T-helper 17 cell (primary cell): ENCODE measurements at places on chromosomes 13 and 19. TPM values are rescaled to one million over a fixed set of nuclear protein-coding genes. Genes with fewer than 3 reads are reported as not detected.

DNA sequence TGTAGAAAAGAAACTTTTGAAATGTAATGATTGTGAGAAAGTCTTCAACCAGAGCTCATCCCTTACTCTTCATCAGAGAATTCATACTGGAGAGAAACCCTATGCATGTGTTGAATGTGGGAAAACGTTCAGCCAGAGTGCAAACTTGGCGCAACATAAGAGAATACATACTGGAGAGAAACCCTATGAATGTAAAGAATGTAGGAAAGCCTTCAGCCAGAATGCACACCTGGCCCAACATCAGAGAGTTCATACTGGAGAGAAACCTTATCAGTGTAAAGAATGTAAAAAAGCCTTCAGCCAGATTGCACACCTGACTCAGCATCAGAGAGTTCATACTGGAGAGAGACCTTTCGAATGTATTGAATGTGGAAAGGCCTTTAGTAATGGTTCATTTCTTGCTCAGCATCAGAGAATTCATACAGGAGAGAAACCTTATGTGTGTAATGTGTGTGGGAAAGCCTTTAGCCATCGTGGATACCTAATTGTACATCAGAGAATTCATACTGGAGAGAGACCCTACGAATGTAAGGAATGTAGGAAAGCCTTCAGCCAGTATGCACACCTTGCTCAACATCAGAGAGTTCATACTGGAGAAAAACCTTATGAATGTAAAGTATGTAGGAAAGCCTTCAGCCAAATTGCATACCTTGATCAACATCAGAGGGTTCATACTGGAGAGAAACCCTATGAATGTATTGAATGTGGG, 19.3 kb downstream of the ZNF583 start:
- no peak for DNase-seq

ARHGEF18 gene
- 118 TPM for total RNA-seq

DNA sequence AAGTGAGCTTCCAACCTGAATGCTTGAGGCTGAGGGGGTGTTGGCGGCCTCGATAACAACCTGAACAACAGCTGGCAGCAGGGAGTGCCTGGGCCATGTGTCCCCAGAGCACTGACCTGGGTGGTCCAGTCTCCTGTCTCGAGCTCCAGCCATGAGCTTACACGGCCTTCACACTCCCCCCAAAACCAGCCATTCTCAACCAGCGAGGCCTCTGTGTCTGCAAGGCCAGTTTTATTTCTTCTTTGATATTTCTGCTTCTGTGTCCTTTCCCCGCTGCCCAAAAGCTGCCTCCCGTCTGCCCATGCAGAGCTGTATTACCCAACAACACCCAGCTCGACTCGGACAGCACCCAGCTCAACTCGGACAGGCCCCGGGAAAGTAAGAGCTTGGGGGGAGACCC, 32.5 kb upstream of the TFDP1 start:
- no peak for DNase-seq

IGFL2 gene
- total RNA-seq, result 0.72 TPM

DNA sequence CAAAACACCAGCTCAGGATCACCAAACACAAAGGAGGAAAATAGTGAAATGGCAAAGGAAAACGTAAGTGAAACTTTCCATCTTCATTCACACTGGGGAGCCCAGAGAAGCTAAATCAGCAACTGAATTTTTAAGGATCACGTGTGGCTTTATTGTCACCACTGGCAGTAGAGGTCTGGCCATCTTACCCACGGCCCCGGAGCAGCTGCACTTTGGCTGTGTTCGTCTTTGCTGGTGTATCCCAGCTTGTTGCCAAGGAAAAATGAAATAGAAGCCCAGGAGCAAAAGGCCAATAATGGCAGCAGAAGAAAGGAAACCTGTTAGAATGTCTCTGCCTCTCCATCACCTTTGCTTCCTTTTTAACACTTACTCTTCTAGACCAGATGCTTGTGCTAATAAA, 274.7 kb downstream of the FOXO1 start:
- no peak for DNase-seq

- DNase-seq, result peak; percentile 21
Observed at GRCh38 chr13:74136084-74136658, 2.0 kb upstream of the KLF12 start.

DNA sequence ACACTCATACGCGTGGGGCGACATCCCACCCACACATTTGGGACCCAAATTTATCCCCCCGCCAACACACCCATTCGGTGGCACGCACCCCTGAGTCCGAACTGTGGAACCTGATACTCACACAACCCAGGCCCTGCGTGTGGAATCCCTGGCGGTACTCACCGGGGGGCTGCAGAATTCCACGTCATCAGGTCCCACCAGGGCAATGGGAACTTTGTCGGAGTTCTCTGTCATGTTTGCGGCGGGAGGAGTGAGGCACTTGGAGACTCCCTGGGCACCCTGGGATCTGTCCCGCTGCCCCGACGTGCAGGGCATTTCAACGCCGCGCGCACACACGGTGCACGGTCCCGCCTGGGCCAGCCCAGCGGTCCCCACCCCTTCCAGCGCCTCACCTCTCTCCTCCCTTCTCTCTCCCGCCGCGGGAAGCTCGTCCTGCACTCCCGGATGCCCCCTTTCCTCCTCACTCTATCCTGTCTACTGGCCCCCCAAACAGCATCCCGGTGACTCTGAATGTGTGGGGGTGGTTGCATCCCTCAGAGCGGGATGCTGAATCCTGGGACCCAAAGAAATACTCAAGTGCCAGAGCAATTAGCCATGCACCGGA, at the start of gene CNMD:
CNMD (minus strand) TSS at position 353 of the 604 bp plus-strand sequence; CDS start at position 234, 119 bp downstream.
- DNase-seq, result no peak

- no peak for DNase-seq
Observed at GRCh38 chr13:26688286-26688685, 72.3 kb downstream of the GPR12 start.

GRCh38 chr13:99311748-99312492, 4.7 kb upstream of the GPR183 start:
- no peak for DNase-seq

LAIR1 gene
- total RNA-seq, result 22.2 TPM

- no peak for DNase-seq
Observed at GRCh38 chr13:30581582-30581981, 36.1 kb upstream of the USPL1 start.

GRCh38 chr19:51740356-51740755, 11.3 kb downstream of the FPR1 start:
- no peak for DNase-seq

C19orf73 gene
- total RNA-seq, result 3.9 TPM

DNA sequence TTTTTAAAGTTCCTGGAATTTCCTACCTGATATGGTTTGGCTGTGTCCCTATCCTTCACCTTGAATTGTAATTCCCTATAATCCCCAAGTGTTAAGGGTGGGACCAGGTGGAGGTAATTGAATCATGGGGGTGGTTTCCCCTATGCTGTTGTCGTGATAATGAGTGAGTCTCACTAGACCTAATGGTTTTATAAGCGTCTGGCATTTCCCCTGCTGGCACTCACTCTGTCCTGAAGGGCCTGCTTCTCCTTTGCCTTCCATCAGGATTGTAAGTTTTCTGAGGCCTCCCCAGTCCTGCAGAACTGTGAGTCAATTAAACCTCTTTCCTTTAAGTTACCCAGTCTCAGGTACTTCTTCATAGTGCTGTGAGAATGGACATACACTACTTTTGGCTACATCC, 298.7 kb downstream of the HS6ST3 start:
- DNase-seq, result no peak

IQCN gene
- 21.9 TPM for total RNA-seq

ATP12A gene
- not detected for total RNA-seq

GRCh38 chr13:65584126-65584525, 1646.0 kb downstream of the PCDH9 start:
- DNase-seq, result no peak

SIAH3 gene
- total RNA-seq, result 0.15 TPM

DNA sequence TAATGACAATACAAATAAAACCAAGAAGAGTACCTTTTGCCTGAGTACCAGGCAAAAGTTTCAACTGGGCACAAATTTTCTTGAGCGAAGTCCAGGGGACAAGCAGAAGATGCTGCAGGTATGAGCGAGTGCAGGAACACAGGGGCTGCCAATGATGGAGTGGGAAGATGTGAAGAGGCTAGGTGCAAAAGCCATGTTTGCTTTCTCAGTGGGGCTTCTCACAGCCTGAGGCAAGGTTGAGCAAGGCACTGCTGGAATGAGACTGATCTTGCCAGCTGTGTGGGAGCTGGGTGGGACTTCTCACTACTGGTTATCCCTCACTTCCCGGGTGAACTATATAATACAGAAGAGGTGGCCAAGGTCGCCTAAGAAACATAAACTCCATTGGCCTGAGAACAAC, 1200.7 kb downstream of the SLITRK1 start:
- no peak for DNase-seq

DNA sequence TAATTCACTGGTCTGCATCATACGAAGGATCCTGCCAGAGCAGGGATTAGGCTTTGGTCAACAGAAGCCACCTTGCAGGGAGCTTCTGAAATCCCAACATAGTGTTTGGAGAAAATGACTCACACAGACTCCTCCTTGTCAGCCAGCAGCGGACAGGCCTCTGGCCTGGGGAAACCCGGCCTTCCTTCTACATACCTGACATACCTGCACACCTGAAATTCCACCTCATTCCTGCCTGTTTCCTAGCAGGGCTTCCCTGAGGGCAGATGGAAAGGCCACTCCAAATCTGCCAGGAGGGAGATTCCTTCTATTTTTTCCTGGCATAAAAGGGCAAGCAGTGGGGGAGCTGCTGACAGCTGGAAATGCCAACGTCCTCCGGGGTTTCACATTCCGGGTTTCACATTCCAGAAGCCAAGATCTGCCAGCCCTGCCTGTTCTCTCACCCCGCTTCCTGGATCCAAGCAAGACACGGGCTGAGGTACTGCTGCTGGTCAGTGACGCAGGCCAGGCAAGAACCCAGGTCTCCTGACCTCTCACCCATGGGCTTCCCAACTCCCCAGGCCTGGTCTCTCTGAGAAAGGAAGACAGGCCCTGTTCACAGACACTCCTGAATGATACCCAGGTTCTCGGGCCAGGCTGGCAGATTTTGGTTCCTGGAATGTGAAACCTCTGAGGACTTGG, 18.2 kb upstream of the IGFL1 start:
- no peak for DNase-seq

SYT5 gene
- 3.8 TPM for total RNA-seq

- DNase-seq, result no peak
Observed at GRCh38 chr19:4389064-4389375, 11.3 kb downstream of the SH3GL1 start.

ADPRHL1 gene
- 0.94 TPM for total RNA-seq

SOX1 gene
- total RNA-seq, result not detected

VWA8 gene
- 23.0 TPM for total RNA-seq

ZNF653 gene
- total RNA-seq, result 15.6 TPM

- no peak for DNase-seq
Observed at GRCh38 chr13:99154064-99154463, 46.6 kb upstream of the UBAC2 start.

GRCh38 chr13:77616027-77616426, 80.5 kb downstream of the SCEL start:
- no peak for DNase-seq

DNA sequence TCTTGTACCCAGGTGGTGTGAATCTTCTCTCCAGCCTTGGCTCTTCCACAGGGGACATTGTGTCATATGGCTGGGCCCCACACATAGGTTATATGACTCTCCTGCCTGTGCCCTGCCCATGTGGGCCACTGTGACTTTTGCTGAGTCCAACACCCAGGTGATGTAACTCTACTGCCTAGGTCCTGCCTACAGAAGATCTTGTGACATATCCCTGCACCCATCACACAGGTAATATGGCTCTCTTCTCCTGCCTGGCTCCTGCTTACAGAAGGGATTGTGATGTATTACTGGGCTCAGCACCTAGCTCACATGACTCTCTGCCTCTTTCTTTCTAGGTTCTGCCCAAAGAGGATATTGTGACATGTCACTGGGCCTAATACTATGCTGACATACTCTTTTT, 19.5 kb upstream of the ZNF429 start:
- DNase-seq, result no peak

DNA sequence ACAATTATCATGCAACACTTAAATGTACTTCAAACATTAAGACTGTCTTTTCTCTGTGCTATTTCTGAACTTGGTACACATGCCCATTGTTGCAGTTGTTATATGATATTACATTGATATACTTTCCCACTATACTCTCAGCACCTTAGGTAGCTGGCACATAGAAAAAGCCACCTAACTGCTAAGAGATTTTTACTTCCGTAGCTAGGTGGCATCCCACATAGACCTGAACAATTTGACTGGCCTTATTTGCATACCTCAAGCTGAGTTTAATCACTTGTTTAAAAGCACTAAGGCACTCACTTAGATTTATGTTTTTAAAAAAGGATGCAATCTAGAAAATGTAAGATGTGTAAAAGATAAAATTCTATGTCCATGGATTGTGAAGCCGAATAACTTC, 194.2 kb downstream of the POU4F1 start:
- DNase-seq, result no peak

STAP2 gene
- total RNA-seq, result 3.3 TPM

DNA sequence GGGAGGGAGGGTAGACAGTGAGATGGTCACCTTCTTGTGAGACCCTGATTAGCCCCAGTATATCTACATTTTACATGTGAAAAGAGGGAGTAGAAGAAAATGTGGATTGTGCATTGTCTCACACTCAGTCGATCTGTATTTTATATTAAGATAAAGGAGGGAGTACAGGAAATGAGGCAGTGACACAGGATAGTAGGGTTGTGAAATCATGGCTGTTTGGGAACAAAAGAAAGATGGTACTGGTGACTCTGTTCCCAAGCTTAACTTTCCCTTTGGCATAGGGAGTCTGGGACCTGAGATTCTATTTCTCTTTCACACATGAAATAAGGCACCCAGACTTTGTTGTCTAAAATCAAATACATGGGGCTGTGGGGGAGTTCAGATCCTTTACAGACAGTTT, 194.7 kb downstream of the ABCC4 start:
- no peak for DNase-seq

ERFL gene
- total RNA-seq, result 2.4 TPM

GRCh38 chr19:1752009-1752756, 1.1 kb upstream of the ONECUT3 start:
- DNase-seq, result no peak

- DNase-seq, result no peak
Observed at GRCh38 chr19:28727480-28728159, 485.3 kb downstream of the UQCRFS1 start.

CA11 gene
- total RNA-seq, result 9.6 TPM

DNA sequence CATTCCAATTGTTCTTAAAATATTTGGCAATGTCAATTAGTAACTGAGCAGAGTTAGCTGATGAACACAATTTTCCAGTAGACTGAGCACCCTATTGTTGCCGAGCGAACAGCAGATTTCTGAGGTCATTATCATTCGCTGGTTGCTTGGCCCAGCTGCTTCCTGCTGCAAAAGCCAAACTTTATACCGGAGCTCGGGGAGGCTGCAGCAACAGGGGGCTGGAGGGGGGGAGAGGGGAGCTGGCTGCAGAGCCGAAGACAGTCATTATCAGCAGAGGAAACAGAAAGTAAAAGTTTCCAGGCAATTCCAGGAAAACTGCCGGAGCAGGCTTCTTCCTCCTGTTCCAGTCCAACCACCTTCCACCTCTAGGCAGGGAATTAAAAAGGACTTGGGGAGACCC, 77.9 kb downstream of the ZNF536 start:
- DNase-seq, result no peak

GRCh38 chr13:30172593-30173302, 134.6 kb downstream of the KATNAL1 start:
- DNase-seq, result no peak

- DNase-seq, result no peak
Observed at GRCh38 chr13:30818323-30818960, 83.1 kb downstream of the ALOX5AP start.

GRCh38 chr19:3178973-3179738, 587 bp downstream of the S1PR4 start:
- no peak for DNase-seq
